Renal cortex interstitium (tissue), 15 donors: ENCODE measurements at places on chromosomes 16 and 17. TPM values are rescaled to one million over a fixed set of nuclear protein-coding genes. Genes with fewer than 3 reads are reported as not detected.

The JPH3 gene
- 1.1 TPM for polyA plus RNA-seq

The EXOC3L1 gene
- polyA plus RNA-seq, result 4.3 TPM

The MCRIP1 gene
- polyA plus RNA-seq, result 107 TPM

The CD2BP2 gene
- 60.5 TPM for polyA plus RNA-seq

The TELO2 gene
- polyA plus RNA-seq, result 38.0 TPM

The RNF43 gene
- polyA plus RNA-seq, result 8.9 TPM

The TBC1D3C gene
- polyA plus RNA-seq, result not detected

The KRT14 gene
- polyA plus RNA-seq, result not detected

The RAC3 gene
- polyA plus RNA-seq, result 16.2 TPM

The KRT13 gene
- 0.42 TPM for polyA plus RNA-seq

The RSPRY1 gene
- 45.2 TPM for polyA plus RNA-seq

The MT1E gene
- 16.0 TPM for polyA plus RNA-seq

The NAA38 gene
- 64.5 TPM for polyA plus RNA-seq

The UBB gene
- polyA plus RNA-seq, result 2,239 TPM

The CPHXL2 gene
- polyA plus RNA-seq, result 0.16 TPM

The CLEC18B gene
- polyA plus RNA-seq, result 179 TPM

The KCNJ16 gene
- 99.5 TPM for polyA plus RNA-seq

The FOXN1 gene
- 0.68 TPM for polyA plus RNA-seq

The STH gene
- polyA plus RNA-seq, result not detected

The KRTAP3-3 gene
- not detected for polyA plus RNA-seq

The HS3ST3B1 gene
- 25.7 TPM for polyA plus RNA-seq

The CSH2 gene
- 0.33 TPM for polyA plus RNA-seq

The ZBTB4 gene
- 40.9 TPM for polyA plus RNA-seq

The ASGR2 gene
- 2.1 TPM for polyA plus RNA-seq

The CDH5 gene
- 62.2 TPM for polyA plus RNA-seq

The GAS2L2 gene
- polyA plus RNA-seq, result 0.08 TPM

The OTOA gene
- 0.15 TPM for polyA plus RNA-seq

The P2RX5 gene
- 1.3 TPM for polyA plus RNA-seq

The TNP2 gene
- polyA plus RNA-seq, result not detected

The KRTAP4-4 gene
- not detected for polyA plus RNA-seq

The HNF1B gene
- 120 TPM for polyA plus RNA-seq

The ELP5 gene
- 55.1 TPM for polyA plus RNA-seq

The NTHL1 gene
- polyA plus RNA-seq, result 26.1 TPM

The SCO1 gene
- polyA plus RNA-seq, result 38.7 TPM

The ODAD4 gene
- polyA plus RNA-seq, result 8.4 TPM

The OTOP2 gene
- polyA plus RNA-seq, result not detected

The MPV17L gene
- polyA plus RNA-seq, result 9.0 TPM

The SHPK gene
- polyA plus RNA-seq, result 15.4 TPM

The MAF gene
- 50.0 TPM for polyA plus RNA-seq

The WWOX gene
- polyA plus RNA-seq, result 36.2 TPM

The KRT32 gene
- not detected for polyA plus RNA-seq

The LRRC37B gene
- polyA plus RNA-seq, result 22.1 TPM

The CNGB1 gene
- polyA plus RNA-seq, result not detected

The MYH1 gene
- polyA plus RNA-seq, result 0.03 TPM

The CAPNS2 gene
- not detected for polyA plus RNA-seq

The ZFPM1 gene
- 2.1 TPM for polyA plus RNA-seq

The CLEC18A gene
- 92.0 TPM for polyA plus RNA-seq
